ENCODE measurements at places on chromosomes 1 and 21. TPM values are rescaled to one million over a fixed set of nuclear protein-coding genes. Genes with fewer than 3 reads are reported as not detected.

The TENT5C gene
- 0.04 TPM for total RNA-seq

- H3K4me1 ChIP-seq: no peaks in the 10 kb centered on the region
- H3K4me3 ChIP-seq: no peak overlapping the region
- H3K36me3 ChIP-seq: no peaks in the 10 kb centered on the region
Observed at GRCh38 chr1:236292425-236292824, 10.7 kb upstream of the ERO1B start.

The LENEP gene
- total RNA-seq: not detected

DNA sequence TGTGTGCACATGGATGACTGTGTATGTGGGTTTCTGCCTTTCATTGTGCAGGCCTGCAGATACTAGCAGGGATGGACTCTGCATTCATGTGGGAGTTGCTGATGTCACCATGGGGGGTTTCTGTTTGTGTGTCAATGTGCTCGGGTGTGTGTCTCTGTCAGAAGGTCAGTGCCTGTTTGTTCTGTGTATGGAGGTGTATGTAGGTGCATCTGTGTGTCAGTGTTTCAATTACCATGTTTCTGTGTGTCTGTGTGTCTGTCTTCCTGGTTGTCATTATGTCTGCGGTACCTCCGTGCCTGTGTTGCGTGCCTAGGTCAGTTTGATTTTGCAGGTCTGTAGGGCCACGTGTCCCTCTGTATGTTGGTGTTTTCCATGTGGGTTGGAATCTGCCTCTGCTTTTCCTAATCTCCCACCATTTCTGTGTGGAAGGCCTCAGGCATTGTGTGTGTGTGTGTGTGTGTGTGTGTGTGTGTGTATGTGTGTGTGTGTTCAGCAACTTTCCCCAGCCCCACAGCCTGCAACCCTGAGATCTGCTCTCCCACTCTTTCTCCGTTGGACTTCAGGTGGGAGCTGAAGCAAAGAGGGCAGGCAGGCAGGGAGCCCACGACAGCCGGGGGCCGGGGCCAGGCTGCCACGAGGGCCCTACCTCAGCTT lies 36.7 kb upstream of the WASF2 start:
- H3K27me3 ChIP-seq: no peaks in the 10 kb centered on the region
- DNase-seq: peak; percentile 54
- H3K4me1 ChIP-seq: peaks cover 77% of the 10 kb centered on the region
- no peaks in the 10 kb centered on the region for H3K36me3 ChIP-seq
- H3K27ac ChIP-seq: no peak overlapping the region

The SH3BGRL3 gene
- total RNA-seq: 12.2 TPM

The PMF1 gene
- total RNA-seq: 94.7 TPM

DNA sequence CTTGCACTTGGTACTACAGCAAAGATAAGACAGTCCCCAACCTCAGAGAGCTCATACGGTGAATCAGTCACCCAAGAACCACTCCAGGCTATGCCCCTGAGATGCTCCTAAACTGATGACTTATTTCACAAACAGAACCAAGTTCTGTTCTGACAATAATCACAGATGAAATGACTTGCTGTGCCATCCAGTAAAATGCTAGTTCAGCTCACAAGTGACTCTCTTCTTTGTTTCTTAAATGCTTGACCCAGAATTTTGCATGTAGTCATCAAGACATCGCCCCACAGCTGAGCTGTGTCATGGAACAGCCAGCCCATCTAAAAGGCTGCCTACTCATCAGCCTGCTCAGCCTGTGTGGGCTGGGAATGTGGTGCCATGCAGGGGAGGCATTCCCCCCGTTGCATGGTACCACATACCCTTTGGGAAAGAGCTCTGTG lies 6.1 kb upstream of the SLC19A2 start:
- H3K27me3 ChIP-seq: no peaks in the 10 kb centered on the region
- H3K4me1 ChIP-seq: peaks cover 46% of the 10 kb centered on the region
- no peak overlapping the region for H3K4me3 ChIP-seq
- H3K36me3 ChIP-seq: no peaks in the 10 kb centered on the region
- DNase-seq: no peak

The P3H1 gene
- total RNA-seq: 64.6 TPM

GRCh38 chr1:228464487-228464983 lies 22.6 kb upstream of the RNF187 start:
- no peaks in the 10 kb centered on the region for H3K36me3 ChIP-seq
- H3K27ac ChIP-seq: no peak overlapping the region
- H3K4me1 ChIP-seq: peaks cover 5% of the 10 kb centered on the region
- DNase-seq: no peak
- peaks cover 50% of the 10 kb centered on the region for H3K27me3 ChIP-seq
- H3K4me3 ChIP-seq: no peak overlapping the region

GRCh38 chr1:2210084-2210653 lies 15.6 kb upstream of the FAAP20 start:
- H3K4me1 ChIP-seq: peaks cover 78% of the 10 kb centered on the region
- H3K27ac ChIP-seq: no peak overlapping the region
- H3K36me3 ChIP-seq: no peaks in the 10 kb centered on the region
- no peaks in the 10 kb centered on the region for H3K27me3 ChIP-seq
- DNase-seq: no peak

DNA sequence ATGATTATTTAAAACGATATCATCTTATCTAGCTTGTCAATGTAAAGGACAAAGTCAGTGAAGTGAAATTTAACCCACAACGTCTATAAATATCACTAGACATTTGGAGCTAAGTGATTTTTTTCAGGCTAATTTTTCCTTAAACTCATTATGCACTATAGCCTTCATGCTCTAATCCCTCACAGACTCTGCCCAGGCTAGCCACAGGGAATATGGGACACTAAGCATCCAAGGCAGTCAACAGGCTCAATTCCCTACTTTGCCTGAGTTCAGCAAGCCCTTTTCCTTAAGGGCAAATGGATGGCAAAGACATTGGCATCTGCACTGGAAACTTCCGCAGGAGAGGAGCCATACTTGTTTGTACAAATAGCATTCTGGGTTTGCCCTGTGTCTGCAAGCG lies 577.0 kb downstream of the LMO4 start:
- H3K36me3 ChIP-seq: no peaks in the 10 kb centered on the region
- no peak overlapping the region for H3K27ac ChIP-seq
- H3K27me3 ChIP-seq: no peaks in the 10 kb centered on the region
- H3K4me1 ChIP-seq: no peaks in the 10 kb centered on the region

- H3K27me3 ChIP-seq: peaks cover 2% of the 10 kb centered on the region
- no peaks in the 10 kb centered on the region for H3K36me3 ChIP-seq
- H3K4me3 ChIP-seq: no peak overlapping the region
- H3K27ac ChIP-seq: no peak overlapping the region
Observed at GRCh38 chr1:232378266-232379062, 251.5 kb downstream of the SIPA1L2 start.

GRCh38 chr1:9721606-9722377 lies 70.3 kb downstream of the PIK3CD start:
- peaks cover 33% of the 10 kb centered on the region for H3K36me3 ChIP-seq
- DNase-seq: peak; percentile 30
- no peak overlapping the region for H3K4me3 ChIP-seq
- H3K27me3 ChIP-seq: no peaks in the 10 kb centered on the region
- H3K4me1 ChIP-seq: peaks cover 26% of the 10 kb centered on the region
- H3K27ac ChIP-seq: no peak overlapping the region

The CDC42BPA gene
- total RNA-seq: 15.4 TPM

The NECAP2 gene
- total RNA-seq: 62.6 TPM

The AMPD1 gene
- total RNA-seq: not detected

- no peaks in the 10 kb centered on the region for H3K36me3 ChIP-seq
- H3K27me3 ChIP-seq: no peaks in the 10 kb centered on the region
- DNase-seq: no peak
- no peak overlapping the region for H3K27ac ChIP-seq
- H3K4me3 ChIP-seq: no peak overlapping the region
Observed at GRCh38 chr1:206814716-206815341, 42.5 kb upstream of the IL10 start.

DNA sequence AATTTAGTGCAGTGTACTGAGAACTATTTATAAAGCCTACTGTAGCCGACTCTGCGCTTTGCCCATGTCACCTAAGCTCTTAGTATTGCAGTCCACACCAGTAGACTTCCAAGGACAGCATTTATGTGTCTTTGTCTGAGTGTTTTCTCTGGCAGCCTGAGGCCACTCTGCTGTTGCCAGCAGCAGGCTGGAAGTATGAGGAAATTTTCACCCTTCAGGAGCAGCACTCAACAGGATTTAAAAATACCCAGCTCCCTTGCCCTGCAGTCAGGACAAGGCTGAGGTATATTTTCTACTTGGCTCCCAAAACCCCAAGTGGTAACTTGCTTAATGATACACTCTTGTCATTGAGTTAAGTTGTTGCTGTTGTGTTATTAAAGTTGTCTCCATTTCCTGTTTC lies 230.1 kb downstream of the SRGAP2C start:
- no peaks in the 10 kb centered on the region for H3K36me3 ChIP-seq
- H3K27me3 ChIP-seq: no peaks in the 10 kb centered on the region

The AUNIP gene
- 12.3 TPM for total RNA-seq

DNA sequence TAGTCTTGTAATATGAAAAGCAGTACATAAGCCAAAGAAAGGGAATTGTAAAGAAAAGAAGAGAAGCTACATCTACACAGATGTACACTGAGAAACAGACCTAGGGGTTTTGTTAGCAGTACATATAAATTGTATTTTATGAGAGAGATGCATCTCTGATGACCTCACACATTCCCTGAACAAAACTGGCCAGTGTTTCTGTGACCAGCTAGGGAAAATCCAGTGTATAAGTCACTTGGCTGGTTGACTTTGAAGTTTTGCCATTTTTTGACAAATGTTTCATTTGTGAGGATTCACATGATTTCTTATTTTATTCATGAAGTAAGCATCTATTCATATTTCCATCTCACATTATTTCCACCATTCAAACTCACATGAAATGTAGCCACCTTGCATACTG lies 28.3 kb upstream of the DYNLT5 start:
- no peak overlapping the region for H3K27ac ChIP-seq
- no peak overlapping the region for H3K4me3 ChIP-seq
- no peak for DNase-seq
- H3K27me3 ChIP-seq: no peaks in the 10 kb centered on the region

DNA sequence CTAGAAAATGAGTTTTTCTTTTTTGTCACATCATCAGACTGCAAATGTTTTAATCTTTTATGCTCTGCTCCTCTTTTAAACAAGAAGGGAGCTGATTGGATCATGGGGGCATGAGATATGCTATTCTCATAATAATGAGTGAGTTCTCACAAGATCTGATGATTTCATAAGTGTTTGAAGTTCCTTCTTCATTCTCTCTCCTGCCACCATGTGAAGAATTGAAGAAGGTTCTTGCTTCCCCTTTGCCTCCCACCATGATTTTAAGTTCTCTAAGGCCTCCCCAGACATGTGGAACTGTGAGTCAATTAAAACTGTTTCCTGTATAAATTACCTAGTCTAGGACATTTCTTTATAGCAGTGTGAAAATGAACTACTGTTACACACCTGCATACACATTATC lies 218.2 kb downstream of the NRIP1 start:
- no peak overlapping the region for H3K4me3 ChIP-seq
- no peaks in the 10 kb centered on the region for H3K27me3 ChIP-seq
- H3K4me1 ChIP-seq: no peaks in the 10 kb centered on the region
- H3K36me3 ChIP-seq: no peaks in the 10 kb centered on the region

The HHIPL2 gene
- 0.53 TPM for total RNA-seq

- peaks cover 9% of the 10 kb centered on the region for H3K36me3 ChIP-seq
- H3K4me1 ChIP-seq: peaks cover 14% of the 10 kb centered on the region
- no peak for DNase-seq
- H3K27ac ChIP-seq: no peak overlapping the region
- H3K27me3 ChIP-seq: no peaks in the 10 kb centered on the region
Observed at GRCh38 chr1:5966543-5967205, 25.6 kb downstream of the NPHP4 start.

All from HepG2 (cell line).